ENCODE measurements at places on chromosomes 11 and 22.

DNA sequence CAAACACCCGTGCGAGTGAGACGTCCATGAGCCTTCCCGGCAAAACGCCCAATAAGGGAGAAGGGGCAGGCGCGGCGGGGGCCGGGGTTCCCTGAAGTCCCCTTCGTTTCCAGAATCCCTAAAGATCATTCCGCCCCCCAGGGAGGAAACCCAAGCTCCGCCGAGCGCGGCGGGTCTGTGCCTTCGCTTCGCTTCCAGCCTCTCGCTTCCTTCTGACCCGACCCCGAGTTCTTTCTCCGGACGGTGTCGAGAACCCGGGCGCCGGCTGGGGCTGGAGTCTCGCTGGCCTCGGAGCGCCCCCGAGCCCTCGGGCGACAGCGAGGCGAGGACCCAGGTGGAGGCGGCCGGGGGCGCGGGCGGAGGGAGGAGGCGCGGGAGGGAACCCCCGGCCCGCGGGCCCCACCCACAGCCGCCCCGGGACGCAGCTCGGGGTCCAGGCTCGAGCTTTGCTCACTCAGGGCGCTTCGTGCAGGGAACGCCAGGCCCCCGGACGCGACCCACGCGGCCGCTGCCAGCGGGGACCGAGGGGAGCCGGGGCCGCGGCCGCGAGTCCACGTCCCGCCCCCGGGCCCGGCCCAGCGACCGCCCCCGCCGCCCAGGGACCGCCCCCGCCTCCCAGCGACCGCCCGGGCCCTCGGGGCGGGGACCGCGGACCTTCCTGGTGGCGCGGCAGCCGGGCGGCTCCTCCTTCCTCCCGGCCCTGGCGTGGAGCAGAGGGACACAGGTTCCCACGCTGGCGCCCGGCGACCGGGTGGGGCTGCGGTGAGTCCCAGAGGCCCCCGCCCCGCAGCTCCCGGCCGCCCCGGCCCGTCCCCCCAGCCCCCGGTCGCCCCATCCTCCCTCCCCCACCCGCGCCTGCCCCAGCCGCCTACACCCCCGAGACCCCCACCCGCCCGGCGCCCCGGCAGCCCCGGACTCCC, at the start of gene PGGHG:
Gene PGGHG, plus strand, starts transcription at position 649 of the 920 bp plus-strand sequence. CDS start 691 bp downstream, outside the sequence.
- peak; percentile 43 for DNase-seq

GRCh38 chr11:78032090-78032489, 9.0 kb upstream of the KCTD14 start:
- DNase-seq, result no peak

DNA sequence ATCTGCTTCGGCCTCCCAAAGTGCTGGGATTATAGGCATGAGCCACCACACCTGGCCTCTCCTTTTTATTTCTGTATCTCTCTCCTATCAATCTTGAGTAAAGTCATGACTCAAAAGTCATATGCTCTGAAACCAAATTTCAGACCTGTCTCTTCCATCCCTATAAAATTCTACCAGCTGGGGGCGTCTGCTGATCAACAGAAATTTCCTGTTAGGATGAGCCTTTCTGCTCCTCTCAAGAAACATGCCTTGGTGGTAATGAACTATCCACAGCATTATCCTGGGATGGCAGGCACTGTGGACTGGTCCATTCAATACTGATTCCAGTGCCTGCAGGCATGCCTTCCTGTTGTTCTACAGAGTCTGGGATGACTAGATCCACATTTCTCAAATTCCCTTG, 472.6 kb downstream of the NELL1 start:
- no peak for DNase-seq

GRCh38 chr11:16186680-16187079, 169.7 kb downstream of the SOX6 start:
- DNase-seq, result peak; percentile 88

DNA sequence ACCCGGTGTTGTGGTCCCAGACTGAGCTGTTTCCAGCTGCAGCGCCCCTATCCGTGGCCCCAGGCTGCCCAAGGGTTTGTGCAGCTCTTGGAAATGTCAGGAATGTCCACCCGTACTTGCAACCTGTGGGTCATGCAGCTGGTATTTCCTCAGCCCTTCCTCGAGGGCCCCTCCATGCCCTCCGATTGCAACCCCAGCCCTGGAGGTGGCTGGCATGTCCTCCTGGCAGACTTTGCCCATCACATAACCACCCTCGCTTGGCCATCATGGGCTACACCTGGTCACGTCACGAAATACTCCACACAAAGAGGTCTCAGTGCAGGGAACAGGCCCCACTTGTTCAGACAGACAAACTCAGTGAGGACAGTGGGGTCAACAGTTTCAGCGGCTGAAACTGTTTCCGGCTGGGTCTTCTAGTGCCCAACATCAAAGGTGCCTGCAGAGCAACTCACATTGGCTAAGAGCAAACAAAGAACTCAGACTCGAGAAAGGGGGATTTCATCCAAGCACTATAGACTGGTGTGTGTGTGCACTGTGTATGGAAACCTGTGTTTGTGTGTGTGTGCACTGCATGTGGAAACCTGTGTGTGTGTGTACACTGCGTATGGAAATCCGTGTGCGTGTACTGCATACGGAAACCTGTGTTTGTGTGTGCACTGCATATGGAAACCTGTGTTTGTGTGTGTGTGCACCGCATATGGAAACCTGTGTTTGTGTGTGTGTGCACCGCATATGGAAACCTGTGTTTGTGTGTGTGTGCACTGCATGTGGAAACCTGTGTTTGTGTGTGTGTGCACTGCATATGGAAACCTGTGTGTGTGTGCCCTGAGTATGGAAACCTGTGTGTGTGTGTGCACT, 72.8 kb upstream of the CCND1 start:
- DNase-seq, result no peak

GRCh38 chr11:78256962-78257361, 68.2 kb downstream of the USP35 start:
- peak; percentile 56 for DNase-seq

DNA sequence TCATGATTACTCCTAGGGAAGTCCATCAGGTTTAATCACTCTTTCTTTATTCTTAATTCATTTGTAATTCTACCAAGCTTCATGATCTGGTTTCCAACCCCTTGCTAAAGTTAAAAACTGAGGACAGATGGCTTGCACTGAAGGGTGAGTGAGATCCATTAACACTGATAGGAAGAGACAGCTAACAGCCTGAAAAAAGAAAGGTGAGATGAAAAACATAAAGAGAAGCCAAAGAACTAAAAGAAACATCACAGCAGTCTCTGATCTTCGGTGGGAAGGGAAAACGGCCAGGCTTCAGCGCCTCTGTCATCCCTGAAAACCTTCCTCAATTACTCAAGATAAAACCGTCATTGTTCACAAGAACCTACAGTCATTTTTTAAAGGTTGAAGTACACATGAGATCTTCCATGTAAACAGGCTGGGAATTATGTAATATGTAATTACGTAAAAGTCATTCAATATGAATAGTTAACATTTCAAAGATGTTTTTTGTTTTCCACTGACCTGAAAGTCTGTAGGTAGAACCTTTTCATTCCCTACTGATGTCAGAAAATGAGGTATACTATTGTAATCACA, 41.3 kb downstream of the VSIG10L2 start:
- DNase-seq, result no peak

Data from gastrocnemius medialis (tissue), 4 donors.